ENCODE measurements at places on chromosomes 7 and 10.

DNA sequence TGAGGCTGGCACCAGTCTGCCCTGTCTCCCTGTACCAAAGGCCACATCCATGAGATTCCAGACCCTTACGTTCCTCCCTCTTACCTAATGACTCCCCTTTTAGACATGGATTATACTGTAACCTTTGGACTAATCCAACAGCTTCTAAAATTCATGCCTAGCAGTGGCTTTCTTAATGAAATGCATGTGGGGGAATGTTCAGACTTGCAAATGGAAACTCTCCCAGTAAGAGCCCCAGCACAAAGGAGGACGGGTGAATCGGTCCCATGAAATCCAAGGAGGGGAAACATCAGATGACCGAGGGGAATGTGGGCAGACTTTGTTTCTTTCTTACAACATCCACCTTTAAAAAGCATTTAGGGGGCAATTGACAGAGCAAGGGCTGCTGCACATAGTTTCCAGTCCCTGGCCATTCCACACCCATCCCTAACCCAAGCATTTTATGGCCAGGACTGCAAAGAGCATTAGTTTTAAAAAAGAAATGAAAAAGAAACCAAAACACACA is 71.5 kb downstream of the COL13A1 start:
- no peak for DNase-seq

DNA sequence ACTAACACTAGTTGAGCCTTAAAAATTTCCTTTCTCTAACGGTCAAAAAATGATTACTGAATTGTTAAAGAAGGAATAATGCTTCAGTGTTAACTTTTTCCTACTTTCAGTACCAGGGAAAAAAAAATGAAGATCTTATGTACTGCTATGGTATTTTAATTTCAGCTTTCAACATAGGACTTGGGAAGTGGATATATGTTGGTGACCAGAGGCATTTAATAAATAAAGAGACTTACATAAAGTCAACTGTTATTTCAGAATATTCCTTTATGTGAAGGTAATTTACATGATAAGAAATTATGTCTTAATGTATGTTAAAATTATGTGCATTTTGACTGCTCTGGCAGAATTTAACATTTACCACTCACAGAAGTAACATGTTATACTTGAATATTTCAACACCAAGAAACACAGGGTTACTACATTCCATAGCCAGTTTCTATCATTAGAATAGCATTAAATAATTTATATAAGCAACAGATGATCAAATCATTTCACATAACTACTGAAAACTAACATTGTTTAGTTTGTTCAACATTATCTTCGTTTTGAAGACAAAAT is 250.3 kb upstream of the MDFIC start:
- DNase-seq: no peak

- DNase-seq: no peak
These were observed 79.3 kb downstream of the DPY19L1 start for GRCh38 chr7:34958021-34958420.

DNA sequence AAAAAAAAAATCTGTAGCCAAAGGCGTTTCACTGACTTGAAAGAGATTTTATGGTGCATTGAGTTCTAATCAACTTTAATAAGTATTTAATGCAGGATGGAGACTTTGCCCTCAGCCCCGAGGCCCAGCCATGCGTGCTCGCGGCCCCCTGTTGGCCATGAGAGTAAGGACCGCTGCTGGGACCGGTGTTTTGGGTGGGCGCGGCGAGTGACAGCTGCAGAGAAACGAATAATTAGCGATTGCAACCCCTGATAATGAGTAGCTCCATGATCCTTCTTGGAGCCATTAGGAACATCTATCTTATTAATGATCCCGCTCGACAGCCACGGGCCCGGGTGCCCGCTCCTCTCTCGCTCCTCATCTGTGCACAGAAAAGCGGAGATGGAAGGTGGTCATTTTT is 347.4 kb downstream of the RPS24 start:
- no peak for DNase-seq

GRCh38 chr7:116554436-116554835 is 29.6 kb downstream of the CAV1 start:
- no peak for DNase-seq

- DNase-seq: no peak
These were observed 988.6 kb downstream of the SORCS1 start for GRCh38 chr10:106175760-106176377.

GRCh38 chr10:12500381-12501303 is 151.3 kb downstream of the CAMK1D start:
- DNase-seq: no peak

- DNase-seq: no peak
These were observed 16.8 kb upstream of the DNAH11 start for GRCh38 chr7:21526007-21526406.

DNA sequence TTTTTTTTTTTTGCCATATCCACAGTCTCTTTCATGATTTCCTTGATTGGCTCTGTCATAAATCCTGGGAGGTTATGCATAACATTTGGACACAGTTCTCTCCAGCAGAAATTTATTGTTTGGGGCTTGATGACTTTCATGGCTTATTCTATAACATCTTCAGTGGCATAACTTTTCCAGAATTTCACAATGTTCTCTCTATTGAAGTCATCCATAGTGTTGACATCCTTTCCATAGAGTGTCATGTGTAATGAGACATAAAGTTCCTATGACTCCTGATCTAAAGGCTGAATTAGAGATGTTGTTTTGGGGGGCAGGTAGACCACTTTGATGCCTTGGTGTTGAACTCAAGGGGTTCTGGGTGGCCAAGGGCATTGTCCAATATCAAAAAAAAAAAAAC is 36.7 kb upstream of the STK17A start:
- DNase-seq: no peak

- DNase-seq: no peak
These were observed 584.4 kb downstream of the INHBA start for GRCh38 chr7:41118486-41118885.

DNA sequence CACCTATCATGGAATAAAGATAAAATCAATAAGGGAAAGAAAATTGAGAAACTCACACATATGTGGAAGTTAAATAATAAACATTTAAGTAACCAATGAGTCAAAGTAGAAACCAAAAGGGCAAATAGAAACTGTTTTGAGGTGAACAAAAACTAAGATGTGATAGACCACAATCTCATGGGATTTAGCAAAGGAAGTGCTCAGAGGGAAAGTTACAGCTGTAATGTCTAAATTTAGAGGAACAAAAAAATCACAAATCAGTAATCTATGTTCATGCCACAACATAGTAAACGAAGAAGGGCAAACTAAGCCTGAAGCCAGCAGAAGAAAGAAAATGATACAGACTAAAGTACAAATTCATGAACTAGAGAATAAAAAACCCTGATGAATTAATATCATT is 16.3 kb downstream of the CYP3A4 start:
- no peak for DNase-seq

GRCh38 chr10:100968863-100969186 is 479 bp upstream of the SEMA4G start:
- no peak for DNase-seq
